ENCODE measurements at places on chromosomes 12 and 14.

GRCh38 chr12:1812650-1813302, 7.6 kb upstream of the LRTM2 start:
- no peak overlapping the region for H3K27ac ChIP-seq
- no peaks in the 10 kb centered on the region for H3K4me1 ChIP-seq
- no peak overlapping the region for H3K4me3 ChIP-seq
- no peak for DNase-seq
- no peaks in the 10 kb centered on the region for H3K27me3 ChIP-seq

GRCh38 chr14:31106768-31107167, 80.6 kb upstream of the STRN3 start:
- H3K27ac ChIP-seq, result no peak overlapping the region
- H3K4me1 ChIP-seq, result no peaks in the 10 kb centered on the region
- no peak overlapping the region for H3K4me3 ChIP-seq
- peaks cover 43% of the 10 kb centered on the region for H3K36me3 ChIP-seq
- H3K27me3 ChIP-seq, result no peaks in the 10 kb centered on the region

- H3K4me3 ChIP-seq, result peak overlapping the region; percentile 45
- H3K27ac ChIP-seq, result no peak overlapping the region
Measured at GRCh38 chr12:132142679-132143335, 1.3 kb downstream of the DDX51 start.

- H3K27ac ChIP-seq, result no peak overlapping the region
- no peaks in the 10 kb centered on the region for H3K27me3 ChIP-seq
- no peak overlapping the region for H3K4me3 ChIP-seq
- no peak for DNase-seq
- H3K36me3 ChIP-seq, result no peaks in the 10 kb centered on the region
- H3K4me1 ChIP-seq, result no peaks in the 10 kb centered on the region
Measured at GRCh38 chr12:16136219-16136988, 141.1 kb downstream of the SLC15A5 start.

- H3K4me1 ChIP-seq, result peaks cover 10% of the 10 kb centered on the region
- no peaks in the 10 kb centered on the region for H3K27me3 ChIP-seq
- DNase-seq, result no peak
- no peak overlapping the region for H3K27ac ChIP-seq
Measured at GRCh38 chr14:89629383-89629782, 212.3 kb upstream of the FOXN3 start.

GRCh38 chr14:97267509-97267908, 470.3 kb downstream of the VRK1 start:
- no peak overlapping the region for H3K4me3 ChIP-seq
- H3K4me1 ChIP-seq, result no peaks in the 10 kb centered on the region
- H3K36me3 ChIP-seq, result no peaks in the 10 kb centered on the region
- DNase-seq, result no peak

DNA sequence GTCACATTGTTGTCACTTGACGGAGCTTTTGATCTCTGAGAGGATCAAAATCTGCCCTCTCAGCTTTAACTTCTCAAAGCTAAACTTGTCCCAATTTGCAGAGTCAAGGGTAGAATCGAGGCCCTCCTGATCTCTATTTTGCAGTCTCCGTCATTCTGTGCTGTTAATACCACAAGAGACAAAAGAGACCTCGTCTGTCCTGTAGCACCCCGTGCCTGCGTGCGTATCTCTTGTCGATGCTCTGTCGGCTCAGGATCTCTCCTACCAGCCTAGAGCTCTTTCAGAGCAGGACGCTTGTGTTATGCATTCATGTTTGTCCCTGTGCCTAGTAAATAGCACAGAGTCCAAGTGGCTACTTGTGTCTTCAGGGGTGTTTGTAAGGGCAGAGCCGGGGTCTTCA, 5.1 kb downstream of the EVL start:
- no peak overlapping the region for H3K4me3 ChIP-seq
- peaks cover 23% of the 10 kb centered on the region for H3K4me1 ChIP-seq
- H3K36me3 ChIP-seq, result no peaks in the 10 kb centered on the region
- H3K27me3 ChIP-seq, result no peaks in the 10 kb centered on the region

GRCh38 chr12:117742721-117743120, 226.1 kb downstream of the KSR2 start:
- no peaks in the 10 kb centered on the region for H3K4me1 ChIP-seq
- H3K36me3 ChIP-seq, result no peaks in the 10 kb centered on the region
- H3K4me3 ChIP-seq, result no peak overlapping the region

DNA sequence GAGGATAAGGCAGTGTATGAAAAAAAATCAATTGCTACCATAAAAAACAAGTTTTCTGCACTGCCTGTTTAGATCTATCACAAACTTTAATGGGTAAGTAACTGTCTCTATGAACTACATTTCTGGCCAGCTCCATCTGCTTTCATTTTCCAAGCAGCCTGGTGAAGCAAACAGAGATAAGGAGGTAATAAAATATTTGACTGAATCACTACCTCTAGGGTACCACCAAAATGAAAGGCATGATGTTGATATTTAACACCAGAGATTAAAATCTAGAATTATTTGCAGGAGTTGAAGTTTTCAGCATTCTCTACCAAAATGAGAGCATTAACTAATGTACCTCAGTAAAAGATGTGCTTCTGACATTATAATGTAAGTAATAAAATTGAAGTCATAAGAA, 863.5 kb upstream of the MGAT4C start:
- no peaks in the 10 kb centered on the region for H3K27me3 ChIP-seq
- no peak overlapping the region for H3K27ac ChIP-seq
- H3K36me3 ChIP-seq, result no peaks in the 10 kb centered on the region
- H3K4me3 ChIP-seq, result no peak overlapping the region
- no peak for DNase-seq
